ENCODE measurements at places on chromosomes 4 and X.

GRCh38 chrX:139766545-139766983 is 58.6 kb upstream of the MCF2 start:
- DNase-seq: peak; percentile 14

- peak; percentile 30 for DNase-seq
Measured at GRCh38 chr4:108619372-108620100, 840 bp upstream of the RPL34 start.

DNA sequence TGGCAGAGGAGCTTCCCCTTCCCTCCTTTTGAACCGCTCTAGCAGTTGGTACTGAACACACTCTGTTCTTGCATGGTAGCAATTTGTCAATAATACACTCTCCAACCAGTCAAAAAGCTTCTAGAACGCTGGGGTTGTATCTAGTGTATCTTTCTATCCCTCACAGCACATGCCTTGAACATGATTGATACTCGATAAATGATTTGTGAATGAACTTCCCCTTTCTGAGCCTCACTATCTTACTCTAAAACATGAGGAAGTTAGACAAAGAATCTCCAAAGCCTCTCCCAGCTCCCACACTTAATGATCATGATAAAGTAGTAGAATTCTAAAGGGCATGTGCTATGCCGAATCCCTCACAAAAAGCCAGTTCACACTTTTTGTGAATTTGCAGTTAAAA is 64.4 kb downstream of the DLG3 start:
- no peak for DNase-seq

- peak; percentile 43 for DNase-seq
Measured at GRCh38 chr4:112604589-112604988, 32.1 kb downstream of the ZGRF1 start.

DNA sequence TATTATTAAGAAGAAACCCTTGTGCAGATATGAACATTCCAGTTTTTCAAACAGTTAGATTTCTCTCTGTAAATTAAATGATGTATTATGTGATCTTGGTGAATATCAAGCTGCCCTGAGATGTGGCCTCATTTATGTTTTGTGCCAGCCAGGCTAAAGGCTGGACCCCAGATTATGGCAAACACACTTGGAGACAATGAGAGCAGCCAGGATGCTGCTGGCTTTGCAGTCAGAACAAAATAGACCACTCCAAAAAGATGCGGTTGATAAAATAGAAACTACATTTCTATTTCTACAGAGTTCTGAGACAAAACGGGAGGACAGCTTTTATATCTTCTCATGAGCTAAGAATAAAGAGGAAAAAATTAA is 296.5 kb downstream of the PPP3CA start:
- DNase-seq: no peak

DNA sequence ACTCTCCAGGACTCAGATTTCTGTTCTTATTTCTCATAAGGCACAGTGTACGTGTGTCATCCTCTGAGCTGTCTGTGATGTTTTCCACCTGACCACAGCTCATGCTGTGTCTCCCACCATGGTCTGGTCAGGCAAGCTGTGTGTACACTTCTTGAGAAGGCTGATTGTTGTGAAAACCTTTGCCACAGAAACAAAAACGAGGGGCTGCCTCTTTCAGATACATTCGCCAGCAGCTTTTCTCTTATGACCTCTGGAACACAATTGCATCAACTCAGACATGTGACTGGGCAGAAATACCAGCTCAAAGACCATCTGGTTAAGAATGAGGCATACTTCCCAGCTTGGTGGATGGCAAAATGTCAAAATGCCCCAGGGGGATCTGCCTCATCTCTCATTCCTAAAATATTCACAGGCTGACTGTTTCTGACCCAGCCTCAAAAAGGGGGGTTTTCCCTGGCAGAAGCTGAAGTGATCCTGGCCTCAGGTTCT is 46.1 kb downstream of the PGRMC2 start:
- no peak for DNase-seq

GRCh38 chr4:23750125-23750524 is 139.7 kb downstream of the PPARGC1A start:
- no peak for DNase-seq

DNA sequence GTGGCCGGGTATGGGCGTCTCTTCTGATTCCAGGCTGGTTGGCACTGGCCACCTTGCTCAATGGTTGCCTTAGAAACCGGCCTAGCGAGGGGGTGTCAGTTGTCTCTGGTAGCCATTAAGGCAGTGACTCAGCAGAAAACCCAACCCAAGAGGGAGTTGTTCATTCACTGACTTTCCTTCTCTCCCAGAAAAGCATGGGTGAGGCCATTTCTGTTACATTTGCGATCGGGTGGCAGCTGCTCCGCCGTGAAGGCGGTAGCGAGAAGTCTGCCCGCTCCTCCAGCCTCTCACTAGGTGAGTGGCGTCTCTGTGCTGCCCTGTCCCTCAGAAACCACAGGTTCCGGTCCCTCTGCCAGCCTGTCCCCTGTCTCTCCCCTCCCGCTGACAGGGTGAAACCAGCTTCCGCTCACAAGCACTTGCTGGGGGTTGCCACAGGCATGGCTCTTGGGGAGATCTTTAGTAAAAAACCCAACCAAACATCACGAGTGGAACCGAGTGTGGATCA is 17.4 kb downstream of the IRAK1 start:
- DNase-seq: peak; percentile 61

DNA sequence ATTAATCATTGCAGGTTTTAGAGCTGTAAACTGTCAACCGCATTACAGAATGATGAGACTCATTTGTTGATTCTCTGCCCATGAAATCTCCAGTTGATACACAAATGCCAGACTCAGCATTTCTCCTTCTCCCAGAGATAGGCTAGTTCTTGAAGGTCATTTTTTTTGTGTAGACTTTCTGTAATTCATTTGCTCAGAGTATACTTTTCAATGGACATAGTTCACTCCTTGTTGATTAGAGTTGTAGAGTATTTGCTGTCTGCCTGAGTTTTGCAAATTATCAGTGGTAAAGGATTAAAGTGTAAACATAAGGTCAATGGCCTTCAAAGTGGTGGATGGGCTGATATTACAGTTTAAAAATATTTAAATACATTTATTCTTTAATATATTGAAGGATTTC is 15.2 kb upstream of the ALB start:
- DNase-seq: no peak

GRCh38 chrX:139191746-139192385 is 338.7 kb upstream of the F9 start:
- no peak for DNase-seq

DNA sequence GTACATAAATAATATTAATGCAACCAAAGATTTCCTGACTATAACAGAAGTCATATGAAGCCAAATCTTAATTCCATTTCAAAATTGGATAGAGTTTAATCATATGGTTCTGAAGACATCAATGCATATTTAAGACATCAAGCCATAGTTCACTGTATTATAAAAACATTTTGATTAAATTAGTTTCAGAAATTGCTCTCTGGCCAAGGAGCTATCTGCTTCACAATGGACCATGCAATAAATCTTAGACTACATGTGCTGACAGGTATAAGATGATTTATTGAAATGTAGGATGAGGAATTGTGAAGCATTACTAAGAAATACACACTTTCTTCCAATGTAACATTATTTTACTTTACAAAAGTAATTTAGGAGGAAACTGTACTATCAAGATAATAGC is 81.6 kb downstream of the MID1 start:
- no peak for DNase-seq

DNA sequence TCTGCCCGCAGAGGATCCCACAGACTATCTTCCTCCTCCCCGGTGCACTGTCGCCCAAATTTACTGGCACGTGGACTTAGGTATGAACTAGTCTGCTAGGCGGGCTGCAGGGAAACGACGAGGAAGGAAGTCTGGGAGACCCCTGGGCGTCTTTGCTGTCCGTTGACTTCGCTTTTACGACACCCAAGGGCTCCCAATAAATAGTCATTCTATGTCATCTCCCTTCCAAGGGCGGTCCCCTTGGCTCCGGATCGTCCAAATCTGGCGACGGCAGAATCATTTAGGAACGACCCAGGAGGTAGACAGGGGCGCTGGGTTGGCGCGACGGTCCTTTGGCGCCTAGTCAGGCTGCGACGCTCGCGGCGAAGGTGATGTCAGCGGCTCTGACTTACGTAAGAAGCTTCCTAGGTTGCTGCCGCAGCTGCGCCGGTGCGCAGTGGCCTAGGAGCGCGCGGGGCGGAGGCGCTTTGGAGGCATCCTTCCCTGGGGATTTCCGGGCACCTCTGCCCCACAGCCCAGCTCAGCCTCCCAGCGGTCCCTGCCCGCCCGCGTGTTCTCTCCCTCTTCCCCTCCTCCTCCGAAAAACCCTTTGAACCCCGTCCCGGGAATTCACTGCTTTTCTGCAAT is 2.2 kb downstream of the NHS start:
- DNase-seq: no peak

DNA sequence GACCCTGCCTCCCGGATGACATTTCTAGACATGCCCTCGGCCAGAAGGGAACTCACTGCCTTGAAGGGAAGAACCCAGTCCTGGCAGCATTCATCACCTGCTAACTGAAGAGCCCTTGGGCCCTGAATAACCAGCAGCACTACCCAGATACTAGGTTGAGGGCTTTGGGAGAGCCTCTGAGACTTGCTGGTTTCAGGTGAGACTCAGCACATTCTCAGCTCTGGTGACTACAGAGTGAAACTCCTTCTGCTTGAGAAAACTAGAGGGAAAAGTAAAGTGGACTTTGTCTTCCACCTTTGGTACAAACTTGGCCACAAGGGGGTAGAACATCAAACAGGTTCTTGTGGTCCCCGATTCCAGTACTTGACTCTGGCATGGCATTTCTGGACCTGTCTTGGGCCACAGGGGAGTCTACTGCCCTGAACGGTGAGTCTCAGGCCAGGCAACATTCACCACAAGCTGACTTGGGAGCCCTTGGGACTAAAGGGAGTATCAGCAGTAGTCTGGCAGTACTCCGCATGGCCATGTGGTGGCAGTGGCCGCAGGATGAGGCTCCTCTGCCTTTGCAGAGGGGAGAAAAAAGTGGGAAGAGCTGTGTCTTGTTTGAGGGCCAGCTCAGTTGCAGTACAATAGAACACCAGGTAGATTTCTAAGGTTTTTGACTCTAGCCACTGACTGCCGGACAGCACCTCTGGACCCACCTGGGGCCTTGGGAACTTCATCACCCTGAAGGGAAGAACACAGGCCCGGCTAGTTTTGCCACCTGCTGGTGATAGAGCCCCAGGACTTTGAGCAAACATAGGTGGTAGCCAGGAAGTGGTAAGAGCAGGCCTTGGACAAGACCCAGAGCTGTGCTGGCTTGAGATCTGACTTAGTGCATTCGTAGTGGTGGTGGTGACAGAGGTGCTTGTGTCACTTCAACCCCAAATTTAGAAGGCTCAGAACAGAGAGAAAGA is 414.8 kb downstream of the OPHN1 start:
- no peak for DNase-seq

DNA sequence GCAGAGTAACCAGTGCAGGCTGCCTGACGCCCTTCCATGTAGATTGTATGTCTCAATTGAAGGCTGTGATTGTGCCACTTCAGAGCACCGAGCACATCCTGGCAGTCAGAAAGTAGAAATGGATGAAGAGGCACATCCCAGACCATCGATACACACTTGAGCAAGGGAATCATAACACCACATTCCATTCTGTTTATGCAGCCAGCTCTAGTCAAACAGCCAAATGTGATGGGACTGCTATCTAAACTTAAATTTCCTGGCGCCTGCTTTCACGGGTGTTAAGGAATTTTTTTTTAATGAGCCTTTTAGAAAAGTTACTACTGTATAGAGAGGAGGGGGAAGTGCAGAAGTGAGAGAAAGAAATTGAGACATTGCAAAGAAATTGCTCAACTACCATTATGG is 84.4 kb downstream of the PPARGC1A start:
- DNase-seq: no peak

- DNase-seq: no peak
Measured at GRCh38 chr4:5069901-5070300, 18.6 kb downstream of the STK32B start.

DNA sequence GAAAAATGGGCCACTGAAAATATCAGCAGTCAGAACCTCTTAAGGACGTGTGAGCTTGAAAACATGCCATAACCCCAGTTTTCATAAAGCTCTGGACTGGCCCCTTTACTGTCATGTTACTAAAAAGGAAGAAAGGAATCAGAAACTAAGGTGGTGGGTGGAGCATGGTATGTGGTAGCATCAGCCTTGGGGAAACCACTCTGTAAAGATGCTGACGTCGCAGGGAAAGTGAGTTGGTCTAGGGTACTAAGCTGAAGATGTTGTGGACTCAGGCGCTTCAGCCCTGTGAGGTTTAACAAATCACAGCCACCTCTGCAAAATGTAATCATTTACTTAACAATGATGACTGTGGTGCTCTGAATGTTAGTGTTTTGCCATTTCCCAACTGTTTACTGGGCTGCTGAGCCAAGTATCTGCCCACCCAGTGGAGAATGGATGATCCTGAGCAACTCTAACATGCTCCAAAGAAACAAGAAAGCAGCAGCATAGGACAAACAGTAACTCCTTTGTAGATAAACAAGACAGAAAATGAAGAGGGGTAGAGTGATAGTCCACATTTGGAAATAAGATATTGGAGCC is 33.4 kb downstream of the C4orf54 start:
- DNase-seq: no peak

GRCh38 chr4:36872679-36873078 is 371.9 kb upstream of the NWD2 start:
- DNase-seq: no peak

GRCh38 chr4:128349921-128350320 is 62.3 kb upstream of the PGRMC2 start:
- DNase-seq: no peak

GRCh38 chr4:113639326-113639725 is 122.2 kb downstream of the CAMK2D start:
- no peak for DNase-seq

DNA sequence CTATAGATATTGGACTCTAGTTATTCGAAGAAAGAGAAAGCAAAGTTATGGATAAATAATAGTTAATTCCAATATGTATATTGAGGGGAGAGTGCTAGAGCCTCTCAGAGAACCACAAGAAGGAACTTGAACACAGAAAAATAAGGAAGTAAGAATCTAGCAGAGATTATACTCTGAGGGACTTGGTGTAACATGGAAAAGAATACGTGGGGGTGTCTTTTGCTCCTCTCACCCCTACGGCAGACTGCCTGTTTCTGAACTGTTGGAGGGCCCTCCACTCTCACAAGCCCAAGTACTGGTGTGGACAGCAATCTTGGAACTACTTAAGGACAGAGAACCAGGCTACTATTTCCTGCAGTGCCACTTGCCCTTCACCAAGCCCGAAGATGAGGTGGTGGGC is 1174.4 kb upstream of the PCDH10 start:
- DNase-seq: no peak

DNA sequence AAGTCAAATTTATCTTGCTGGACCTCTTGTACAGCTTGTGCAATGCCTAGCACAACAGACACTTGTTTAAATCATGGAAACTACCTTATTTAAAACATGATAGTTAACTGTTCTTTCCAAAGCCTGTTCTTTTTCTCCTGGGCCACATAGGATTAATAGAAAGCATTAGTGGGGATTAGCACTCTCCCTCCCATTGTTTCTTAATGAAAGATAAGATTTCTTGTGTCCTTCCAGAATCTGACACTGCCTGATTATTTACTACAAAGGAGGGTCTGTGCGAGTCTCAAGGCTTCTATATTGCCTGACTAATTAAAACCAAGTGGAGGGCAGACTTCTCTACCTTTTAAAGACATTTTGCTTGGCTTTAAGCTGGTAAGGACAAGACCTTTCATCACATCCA is 8.5 kb upstream of the ELMOD2 start:
- no peak for DNase-seq

- no peak for DNase-seq
Measured at GRCh38 chr4:89365776-89366175, 58.2 kb upstream of the GPRIN3 start.

- no peak for DNase-seq
Measured at GRCh38 chrX:152206426-152206825, 68.0 kb upstream of the MAGEA10 start.
